CD4-positive, alpha-beta T cell treated with Interleukin-21 for 1 hour (primary cell): ENCODE measurements at places on chromosomes 3 and 15.

GRCh38 chr3:124586126-124587052 is 143.9 kb upstream of the UMPS start:
- no peak for DNase-seq

GRCh38 chr15:65026756-65027155 is 2.7 kb downstream of the MTFMT start:
- DNase-seq, result no peak

DNA sequence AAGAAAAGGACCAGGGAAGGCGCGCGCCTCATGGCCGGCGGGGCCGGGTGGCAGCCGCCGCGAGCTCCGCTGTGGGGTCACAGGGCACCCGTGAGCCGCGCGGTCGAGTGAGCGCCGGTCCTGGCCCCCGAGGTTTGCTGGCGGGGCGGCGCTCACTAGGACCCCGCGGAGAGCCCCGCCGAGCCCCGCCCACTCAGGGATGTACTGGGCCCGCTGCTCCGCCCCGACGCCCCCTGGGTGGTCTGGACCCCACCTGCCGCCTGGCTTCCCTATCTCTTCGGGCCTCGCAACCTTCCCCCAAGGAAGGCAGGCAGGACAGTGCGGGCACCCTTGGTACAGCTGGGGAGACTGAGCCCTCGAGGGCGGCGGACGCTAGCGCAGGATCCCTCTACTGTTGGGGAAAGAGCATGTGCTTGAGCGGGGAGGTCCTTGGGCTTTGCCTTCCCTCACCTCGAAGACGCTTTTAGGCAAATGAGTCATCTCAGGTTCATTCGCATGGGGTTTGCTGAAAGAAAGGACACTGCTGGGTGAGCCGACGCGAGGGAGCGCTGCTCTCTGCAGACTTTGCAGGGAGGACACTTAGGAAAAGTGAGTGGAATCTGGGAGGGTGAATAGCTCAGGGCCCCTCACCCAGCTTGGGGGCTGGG is at the start of gene CHRNB4:
CHRNB4 (minus strand) TSS at position 109 of the 647 bp plus-strand sequence; CDS start at position 32, 77 bp downstream.
- no peak for DNase-seq

DNA sequence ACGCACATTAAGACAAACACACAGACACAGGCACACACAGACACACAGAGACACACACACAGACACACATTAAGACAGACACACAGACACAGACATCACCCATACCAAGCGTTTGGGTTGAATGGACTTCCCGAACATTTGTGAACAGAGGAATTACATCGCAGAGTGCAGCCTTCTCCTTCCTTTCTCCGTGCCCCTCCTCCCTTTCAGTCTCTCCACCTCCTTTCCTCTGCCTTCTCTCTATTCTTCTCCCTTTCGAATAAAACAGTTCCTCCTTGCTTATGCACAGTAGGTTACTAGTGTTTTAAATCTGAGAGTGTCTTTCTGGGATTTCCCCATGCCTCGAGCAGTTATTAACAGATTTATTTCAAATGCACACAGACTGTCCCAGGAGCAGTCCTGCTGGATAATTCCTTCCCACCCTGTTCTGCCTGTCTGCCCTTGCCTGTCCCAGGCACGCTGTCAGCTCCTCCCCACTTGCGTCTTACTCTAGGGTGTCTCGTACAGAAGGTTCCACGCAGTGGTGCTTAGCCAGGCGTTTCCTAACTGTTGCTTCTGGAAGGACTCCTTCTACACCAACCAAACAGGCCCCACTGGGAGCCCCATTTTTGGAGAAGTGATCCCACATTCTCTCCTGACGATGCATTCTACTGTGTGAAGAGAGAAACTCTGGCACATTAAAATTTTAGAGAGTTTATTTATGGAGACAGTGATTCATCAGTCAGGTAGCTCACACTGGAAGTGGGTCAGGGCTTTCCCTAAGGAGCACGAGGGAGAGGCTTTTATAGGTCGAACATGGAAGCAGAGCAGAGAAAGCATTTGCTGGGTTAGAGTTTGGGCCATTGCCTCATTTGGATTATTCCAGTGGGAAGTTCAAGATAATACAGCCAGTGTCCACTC is 163.8 kb downstream of the SV2B start:
- no peak for DNase-seq

DNA sequence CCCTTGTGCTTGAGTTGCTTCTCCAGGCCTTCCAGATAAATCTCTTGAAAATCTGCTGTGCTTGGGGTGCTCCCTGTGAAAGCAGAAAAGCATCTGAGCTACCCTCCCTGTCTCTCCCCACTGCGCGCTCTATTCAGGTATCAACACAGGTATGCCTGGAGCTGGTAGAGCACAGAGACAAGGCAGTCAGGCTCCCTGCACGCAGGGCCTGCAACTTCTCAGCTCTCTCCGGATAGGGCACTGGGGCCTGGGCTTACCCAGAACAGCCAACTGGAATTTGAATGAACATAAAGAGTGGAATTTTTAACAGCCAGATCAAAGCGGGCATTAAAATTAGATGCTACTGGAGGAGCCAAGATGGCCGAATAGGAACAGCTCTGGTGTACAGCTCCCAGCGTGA is 183.6 kb downstream of the XXYLT1 start:
- DNase-seq, result no peak
